Stimulated activated CD4-positive, alpha-beta T cell treated with anti-CD3 and anti-CD28 coated beads, TNF-alpha, amount 100 ng/mL, for 24 hours (primary cell): ENCODE measurements at places on chromosomes 16 and 17.

- no peak for DNase-seq
Measured at GRCh38 chr16:53668869-53669268, 34.8 kb downstream of the RPGRIP1L start.

DNA sequence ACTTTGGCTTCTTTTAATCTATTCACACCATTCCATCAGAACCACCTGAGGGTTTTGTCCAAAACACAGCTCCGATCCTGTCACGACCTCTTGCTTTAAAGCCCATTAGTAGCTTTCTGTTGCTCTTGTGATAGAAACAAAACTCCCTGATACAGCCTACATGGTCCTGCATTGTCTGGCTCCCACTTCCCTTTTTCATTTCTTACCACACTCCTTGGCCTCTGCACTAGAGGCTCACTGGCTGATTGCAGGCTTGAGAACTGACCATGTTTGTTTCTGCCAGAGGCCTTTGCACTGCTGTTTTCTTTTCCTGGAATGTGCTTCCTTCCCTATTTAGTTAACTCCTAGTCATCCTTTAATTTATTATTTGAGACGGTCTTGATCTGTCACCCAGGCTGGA is 23.7 kb downstream of the IST1 start:
- DNase-seq, result no peak

GRCh38 chr16:67942200-67942509 is 1.8 kb downstream of the LCAT start:
- DNase-seq, result no peak

GRCh38 chr17:1143573-1143972 is 36.2 kb downstream of the ABR start:
- no peak for DNase-seq

DNA sequence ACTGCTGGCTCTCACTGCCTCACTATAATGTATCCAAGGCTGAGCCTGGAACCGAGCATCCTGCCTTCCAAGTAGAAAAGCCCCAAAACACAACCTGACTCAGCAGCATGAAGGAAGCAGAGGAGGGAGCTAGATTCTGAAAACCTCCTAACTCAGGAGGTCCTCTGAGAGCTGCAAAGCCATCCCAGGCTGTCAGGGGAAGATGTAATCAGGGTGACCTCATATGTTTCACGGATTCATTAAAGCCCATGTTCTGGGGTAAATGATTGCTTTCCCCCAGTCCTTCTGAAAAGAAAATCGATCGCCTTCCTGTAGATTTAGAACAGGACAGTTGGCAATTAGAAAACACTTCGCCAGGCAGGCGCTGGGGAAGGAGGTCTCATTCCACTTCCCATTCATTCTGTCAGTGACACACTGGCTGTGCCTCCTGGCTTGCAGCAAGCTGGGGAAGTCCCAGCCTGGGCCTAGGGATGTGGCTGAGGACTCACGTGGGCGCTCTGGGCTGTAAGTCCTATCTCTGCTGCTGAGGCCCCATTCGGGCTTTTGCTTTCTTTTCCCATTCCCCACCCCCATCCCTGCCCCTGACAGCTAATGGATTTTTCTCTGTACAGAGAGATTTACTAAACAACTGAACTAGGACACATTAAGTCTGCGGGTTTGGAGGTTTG is 75.7 kb upstream of the TMEM132E start:
- DNase-seq, result no peak

- DNase-seq, result no peak
Measured at GRCh38 chr16:18803569-18804462, 2.5 kb upstream of the ARL6IP1 start.

DNA sequence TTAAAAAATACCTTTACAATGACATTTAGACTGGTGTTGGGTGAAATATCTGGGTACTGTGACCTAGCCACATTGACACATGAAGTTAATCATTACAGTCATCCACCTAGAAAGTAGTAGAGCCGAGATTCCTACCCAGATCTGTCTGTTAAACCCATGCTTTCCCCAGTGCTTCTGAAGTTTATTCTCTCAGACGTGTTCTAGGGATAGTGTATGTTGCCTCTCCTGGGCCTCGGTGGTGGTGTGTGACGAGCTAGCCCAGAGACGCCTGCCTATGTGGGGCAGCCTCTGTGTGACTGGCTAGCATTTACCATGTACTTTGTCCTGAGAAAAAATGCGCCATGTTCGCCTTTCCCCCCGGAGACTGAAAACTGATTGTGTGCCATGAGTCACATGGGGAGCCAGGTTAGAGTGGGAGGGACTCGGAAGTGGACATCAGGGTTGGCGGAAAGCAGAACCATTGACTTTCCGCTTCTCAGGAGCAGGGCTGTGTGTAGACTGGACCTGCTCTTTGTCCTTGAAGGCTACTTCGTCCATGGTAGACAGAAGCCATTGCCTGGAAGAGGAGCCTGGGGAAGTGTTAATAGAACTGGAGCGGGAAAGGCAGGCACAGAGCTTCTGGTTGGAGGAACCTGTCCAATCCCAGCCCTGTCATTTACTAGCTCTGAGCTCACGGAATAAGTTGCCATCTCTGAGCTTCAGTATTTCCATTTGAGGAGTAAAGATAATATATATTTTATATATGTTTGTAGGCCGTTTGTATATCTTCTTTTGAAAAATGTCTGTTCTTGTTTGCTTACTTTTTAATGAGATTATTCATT is 235.5 kb downstream of the SNX29 start:
- DNase-seq, result no peak

DNA sequence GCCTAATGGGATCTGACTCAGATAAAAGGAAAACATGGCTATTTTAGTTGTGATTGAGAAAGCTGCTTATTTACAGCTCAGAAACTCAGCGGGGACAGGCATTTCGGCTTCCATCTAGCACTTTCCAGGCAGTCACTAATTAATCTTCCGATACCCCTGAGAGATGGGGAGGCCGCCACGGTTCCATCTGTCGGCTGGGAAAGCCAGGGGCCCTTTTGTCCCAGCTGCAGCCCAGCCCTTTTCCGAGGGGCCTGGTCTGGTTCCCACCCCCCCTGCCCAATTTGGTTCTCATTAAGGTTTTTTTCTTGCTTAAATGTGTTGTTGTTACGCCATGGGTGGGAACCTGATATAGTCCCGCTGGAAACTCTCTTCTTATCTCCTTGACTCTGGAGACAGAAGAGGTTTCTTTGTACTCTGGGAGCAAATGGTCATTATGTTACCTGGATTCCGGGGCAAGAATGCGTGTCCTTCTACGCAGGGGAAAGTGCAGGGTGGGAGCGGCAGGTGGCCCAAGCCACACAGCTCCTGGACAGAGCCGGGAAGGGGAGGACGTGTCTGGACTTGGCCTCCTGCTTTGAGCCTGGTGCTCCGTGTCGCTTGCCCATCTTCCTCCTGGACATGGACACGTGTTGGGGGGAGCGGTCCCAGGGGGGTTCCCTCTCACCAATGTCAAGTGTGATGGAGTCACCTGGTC is 50.9 kb upstream of the GSE1 start:
- DNase-seq, result no peak

GRCh38 chr17:2060681-2061440 is 6.0 kb downstream of the HIC1 start:
- no peak for DNase-seq

DNA sequence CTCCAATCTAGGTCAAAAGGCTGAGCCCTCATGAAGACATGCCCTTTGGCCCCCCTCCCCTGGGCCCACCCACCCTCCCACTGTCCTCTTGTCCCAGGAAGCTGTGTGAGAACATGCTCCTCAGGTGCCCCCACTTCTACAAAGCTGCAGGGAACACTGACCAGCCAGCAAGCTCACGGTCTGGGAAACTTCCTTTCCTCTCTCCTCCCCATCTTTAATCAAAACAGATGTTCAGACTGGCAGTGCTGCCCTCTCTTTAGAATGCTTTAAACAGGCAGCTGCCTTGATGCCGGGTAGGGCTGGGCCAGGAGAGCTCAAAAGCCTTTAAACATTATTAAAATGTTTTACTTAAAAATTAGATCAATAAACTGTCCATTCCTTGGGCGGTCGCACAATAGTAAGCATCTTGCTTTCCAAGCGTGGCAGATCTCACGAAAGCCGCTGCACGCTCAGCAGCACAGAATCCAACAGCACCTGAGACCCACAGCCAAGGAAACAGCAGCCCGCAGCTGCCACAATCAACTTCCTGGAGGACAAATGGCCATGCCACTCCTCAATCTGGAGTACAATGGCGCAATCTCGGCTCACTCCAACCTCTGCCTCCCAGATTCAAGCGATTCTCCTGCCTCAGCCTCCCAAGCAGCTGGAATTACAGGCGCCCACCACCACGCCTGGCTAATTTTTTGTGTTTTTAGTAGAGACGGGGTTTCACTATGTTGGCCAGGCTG is 399.2 kb downstream of the SLC39A11 start:
- DNase-seq, result no peak

- no peak for DNase-seq
Measured at GRCh38 chr16:75379911-75380847, 53.1 kb downstream of the CFDP1 start.

DNA sequence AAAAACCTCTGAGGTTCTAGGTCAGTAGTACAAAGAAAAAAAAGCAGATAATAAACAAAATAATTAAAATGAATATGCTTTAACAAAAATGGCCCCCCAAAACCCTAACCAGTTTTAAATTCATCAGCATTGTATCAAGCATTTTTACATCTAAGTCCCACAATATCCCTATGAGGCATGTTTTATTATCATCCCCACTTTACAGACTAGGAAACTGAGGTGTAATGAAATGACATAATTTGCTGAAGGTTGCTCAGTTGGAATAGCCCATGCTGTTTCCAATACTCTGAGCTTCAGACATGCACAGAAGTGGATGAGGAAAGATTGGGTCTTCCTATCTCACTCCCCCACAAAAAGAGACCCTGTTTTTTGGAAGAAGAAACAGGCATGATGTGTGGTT is 88.3 kb downstream of the SNX11 start:
- no peak for DNase-seq

- DNase-seq, result no peak
Measured at GRCh38 chr16:68475071-68475470, 26.8 kb upstream of the SMPD3 start.

- peak; percentile 60 for DNase-seq
Measured at GRCh38 chr17:41962768-41963434, 3.7 kb upstream of the CNP start.
